NCI-H2081 treated with DMSO at 0.1 percent for 48 hours (cell line): ENCODE measurements at places on chromosomes 1 and 21.

DNA sequence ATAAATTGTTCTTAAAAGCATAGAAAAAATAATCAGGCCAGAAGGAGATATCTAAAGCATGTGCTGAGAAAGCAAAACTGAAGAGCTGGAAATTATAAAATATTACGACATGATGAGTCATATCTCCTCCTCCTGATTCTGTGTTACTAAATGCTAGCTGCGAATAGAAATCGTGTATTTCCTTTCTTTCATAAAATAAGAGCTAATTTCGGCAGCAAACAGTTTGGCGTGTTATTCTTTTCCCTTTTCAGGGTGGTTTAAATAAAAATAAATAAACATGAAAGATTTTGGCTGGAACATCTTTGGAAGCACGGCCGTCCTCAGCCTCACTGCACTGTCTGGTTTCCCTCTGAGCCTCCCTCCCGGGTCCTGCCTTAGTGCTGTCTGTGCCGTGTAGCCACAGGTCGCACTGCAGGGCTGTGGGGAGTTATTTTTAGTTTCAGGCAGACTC, 56.0 kb downstream of the ADARB1 start:
- DNase-seq, result no peak

GRCh38 chr1:9869831-9870251, 40.2 kb downstream of the CTNNBIP1 start:
- DNase-seq, result no peak

DNA sequence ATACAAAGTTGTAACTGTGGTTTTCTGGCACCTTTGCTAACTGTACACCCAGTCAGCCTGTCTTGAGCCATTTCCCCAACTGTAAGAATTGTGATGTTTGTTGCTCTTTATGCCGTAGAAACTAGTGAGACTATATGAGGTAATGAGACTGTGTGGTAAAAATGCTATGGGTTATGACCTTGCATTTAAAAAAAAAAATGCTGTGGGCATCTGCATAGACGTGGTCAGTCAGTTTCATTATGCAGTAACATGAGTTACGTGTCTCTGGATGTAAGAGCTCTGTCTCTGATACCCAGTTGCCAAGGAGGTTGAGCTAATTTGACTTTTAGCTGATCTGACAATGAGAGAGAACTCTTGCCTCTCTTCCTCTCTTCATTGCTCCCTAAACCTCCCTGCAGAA, 80.6 kb upstream of the LAMC2 start:
- no peak for DNase-seq

DNA sequence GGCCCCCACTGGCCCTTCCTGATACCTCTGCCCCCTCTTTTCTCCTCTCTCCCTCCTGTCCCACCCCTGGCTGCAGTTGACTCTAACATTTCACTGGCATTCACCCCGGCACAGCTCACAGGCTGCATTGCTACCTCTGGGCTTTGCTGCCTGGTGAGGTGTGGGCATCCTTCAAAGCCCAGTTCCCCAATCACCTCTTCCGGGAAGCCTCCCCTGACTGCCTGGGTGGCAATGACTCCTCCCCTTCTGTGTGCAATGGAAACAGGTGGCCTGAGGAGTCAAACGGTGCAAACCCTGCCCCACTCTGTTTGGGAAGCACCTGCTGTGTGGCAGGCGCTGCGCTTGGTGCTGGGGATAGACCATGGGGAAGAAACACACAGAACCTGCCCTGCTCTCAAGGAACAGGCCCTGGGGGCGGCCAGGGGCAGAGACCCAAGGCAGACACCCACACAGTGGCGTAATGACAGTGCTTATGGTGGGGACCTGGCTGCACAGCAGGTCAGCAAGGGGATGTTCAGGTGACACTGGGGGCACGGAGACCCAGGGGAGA, 39.3 kb upstream of the POFUT2 start:
- DNase-seq, result no peak

- no peak for DNase-seq
These were observed 262.0 kb downstream of the TNR start for GRCh38 chr1:175481126-175482070.

DNA sequence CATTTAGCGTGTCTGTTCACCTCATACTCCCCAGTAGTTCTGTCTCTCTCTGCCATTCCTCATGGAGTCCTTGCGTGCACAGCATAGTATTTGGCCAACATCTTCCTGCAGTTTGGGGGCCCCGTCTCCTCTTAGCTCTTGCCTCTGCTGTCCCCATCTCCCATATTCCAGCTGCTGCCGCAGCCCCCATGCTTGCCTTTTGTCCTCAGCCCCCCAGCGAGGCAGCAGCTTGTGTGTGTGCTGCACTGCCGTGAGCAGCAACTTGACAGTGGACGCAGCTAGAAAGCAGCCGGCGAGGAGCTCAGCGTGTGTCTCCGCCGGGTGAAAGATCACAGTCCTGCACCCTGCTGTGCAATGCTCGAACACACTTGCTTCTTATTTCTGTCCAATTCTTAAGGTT, 164.2 kb upstream of the COL6A1 start:
- DNase-seq, result no peak

- DNase-seq, result no peak
These were observed 59.5 kb downstream of the PALMD start for GRCh38 chr1:99705385-99705784.

DNA sequence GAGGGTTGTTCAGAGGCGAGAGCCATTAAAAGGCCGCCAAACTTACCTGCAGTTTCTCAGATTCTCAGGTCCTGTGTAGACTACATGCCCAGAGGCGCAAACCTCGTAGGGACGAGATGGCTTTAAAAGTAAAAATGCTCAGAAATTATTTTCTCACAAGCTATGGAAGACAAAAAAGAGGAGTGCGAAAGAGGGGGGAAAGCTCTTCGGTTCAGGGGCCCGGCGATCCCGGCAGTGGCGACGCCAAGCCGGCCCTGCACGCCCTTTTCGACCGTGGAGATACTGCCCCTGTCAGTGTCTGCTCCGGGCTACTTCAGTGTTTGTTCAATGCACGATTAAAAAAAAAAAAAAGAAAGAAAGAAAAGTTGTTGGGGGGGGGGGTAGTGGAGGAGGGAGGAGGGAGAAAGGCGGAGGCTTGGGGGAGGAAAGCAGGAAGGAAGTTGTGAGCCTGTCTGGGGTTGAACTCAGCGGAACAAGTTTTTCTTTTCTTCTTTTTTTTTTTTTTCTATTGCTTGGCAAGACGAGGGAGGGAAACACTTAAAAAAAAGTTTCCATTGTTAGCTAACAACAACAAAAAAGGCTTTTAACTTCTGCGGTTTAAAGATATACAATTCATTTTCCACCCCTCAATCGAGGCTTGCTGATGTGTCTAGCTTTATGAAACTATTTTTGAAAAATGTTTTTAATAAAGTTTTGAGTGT, at the start of gene ITPKB:
TSS of gene ITPKB (minus strand) at position 288 of the 701 bp plus-strand sequence. CDS start 1,824 bp downstream, outside the sequence.
- DNase-seq, result no peak

DNA sequence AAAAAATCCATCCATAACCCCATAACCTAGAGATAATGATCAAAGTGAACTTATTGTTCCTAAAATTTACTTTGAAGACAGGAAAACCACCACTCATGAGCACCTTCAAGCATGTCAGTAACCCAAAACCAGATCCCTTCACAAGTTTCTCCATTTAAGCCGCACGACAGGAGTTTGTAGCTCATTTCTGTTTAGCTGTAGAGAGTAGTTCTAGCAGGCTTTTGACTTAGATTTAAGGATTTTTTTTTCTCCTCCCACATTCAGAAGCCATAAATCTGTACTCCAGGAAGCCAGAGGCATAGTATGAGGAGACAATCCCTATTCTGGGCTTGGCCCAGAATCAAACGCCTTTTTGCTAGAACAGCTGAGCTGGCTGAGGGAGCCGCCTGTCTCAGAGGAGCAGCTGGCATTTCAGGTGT, 25.6 kb downstream of the TOMM20 start:
- DNase-seq, result no peak

- DNase-seq, result no peak
These were observed 54.3 kb downstream of the MAP3K21 start for GRCh38 chr1:233381806-233382205.

- no peak for DNase-seq
These were observed 9.6 kb upstream of the RSBN1 start for GRCh38 chr1:113821916-113822315.

DNA sequence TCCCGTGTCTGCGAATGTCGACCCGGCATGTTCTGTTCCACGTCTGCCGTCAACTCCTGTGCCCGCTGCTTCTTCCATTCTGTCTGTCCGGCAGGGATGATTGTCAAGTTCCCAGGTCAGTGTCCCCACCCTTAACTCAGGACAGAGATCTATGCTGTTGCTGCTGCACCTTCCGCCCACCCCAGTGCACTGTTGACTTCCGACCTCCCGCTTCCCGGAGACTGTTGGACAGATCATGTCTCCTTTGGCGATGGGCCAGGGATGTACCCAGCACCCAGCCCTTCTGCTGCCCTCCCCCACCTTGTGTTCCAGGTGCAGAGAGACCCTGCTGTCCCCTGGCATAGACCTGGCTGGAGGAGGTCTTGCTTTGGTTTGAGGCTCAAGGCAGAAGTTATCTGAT, 41.3 kb downstream of the TNFRSF8 start:
- DNase-seq, result no peak

- DNase-seq, result no peak
These were observed 1280.1 kb downstream of the KCNT2 start for GRCh38 chr1:195328102-195328501.

DNA sequence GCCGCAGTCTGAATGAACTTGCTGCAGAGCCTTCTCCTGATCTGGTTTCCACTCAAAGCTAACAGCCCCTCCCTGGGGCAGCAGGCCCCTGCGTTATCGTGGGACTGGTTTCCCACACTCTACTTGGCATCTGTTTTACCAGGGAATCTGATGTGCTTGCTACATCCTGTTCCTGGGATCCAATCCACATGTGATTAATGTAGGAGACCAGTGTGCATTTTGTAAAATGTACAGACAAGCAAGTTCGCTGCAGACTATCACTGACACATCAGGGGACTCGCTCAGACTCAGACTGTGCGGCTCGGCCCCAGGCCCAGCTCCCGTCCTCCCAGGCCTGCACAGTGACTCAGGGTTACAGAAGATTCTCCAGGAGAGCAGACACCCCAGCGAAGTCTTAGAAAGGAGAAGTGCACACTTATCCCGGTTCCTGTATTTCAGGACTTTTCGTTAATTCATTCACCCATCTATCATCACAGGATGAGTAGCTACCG, 340.1 kb downstream of the MATN1 start:
- no peak for DNase-seq

DNA sequence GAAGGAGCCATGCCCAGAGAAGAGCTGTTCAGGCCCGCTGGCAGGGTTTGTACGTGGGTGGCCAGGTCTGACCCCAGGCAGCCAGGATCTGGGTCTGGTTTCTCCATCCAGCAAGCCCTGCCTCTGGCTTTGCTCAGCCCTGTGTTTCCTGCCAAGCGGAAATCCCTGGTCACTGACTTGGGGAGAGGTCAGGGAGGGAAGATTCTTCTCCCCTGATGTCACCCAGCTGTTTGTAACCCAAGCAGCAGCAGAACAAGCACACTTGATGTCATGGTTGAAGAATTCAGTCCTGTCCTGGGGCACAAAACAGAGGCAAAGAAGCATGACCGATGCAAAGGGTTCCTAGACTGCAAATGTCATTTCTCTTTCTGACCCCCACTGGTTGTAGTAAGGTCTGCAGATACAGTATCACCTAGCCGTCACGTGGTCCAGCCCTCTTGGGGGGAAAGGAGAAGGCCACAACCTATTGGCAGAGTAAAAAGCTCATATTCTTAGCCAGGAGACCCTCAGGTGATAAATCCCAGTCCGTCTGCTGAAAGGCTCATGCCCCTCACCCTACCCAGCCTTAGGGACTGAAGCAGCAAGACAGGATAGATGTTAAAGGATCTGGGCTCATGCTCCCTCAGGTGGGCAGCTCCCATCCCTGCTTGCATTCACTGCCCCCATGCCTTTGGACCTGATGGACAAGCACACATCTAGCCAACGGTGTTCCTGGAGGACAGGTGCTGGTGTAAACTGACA, 120.9 kb downstream of the SYT2 start:
- DNase-seq, result no peak

- no peak for DNase-seq
These were observed 722.3 kb downstream of the PLA2G4A start for GRCh38 chr1:187551061-187551460.

DNA sequence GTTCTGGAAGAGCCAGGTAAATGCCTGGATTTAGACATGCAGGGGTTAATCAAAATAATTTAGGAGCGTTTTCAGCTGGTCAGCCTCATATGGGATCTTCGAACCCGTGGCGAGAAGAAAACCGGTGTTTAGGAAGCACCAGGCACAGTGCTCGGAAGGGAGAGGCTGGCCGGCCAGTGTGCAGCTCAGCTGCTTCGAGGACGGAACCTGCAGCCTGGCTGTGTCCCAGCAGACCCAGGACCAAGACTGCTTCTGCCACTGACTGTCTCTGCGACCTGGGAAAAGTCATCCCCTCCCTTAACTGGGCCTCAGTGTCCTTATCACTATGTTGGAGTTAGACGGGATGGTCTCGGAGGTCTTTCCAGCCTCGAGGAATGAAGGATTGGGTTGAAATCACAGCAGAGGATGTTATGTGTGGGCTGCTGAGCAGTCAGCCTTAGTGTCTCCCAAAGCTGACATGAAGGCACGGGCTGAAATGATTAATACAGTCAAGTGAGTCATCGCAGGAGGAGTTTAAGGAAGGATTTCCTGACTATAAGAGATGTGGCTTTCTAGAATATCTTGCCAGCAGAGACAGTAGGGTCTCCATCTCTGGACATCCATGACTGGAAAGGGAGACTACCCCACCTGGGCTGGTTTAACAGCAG, 20.8 kb downstream of the PPFIA4 start:
- no peak for DNase-seq

GRCh38 chr21:15210235-15210678, 145.5 kb upstream of the NRIP1 start:
- DNase-seq, result no peak

GRCh38 chr1:221327954-221328353, 413.9 kb downstream of the DUSP10 start:
- DNase-seq, result peak; percentile 97

DNA sequence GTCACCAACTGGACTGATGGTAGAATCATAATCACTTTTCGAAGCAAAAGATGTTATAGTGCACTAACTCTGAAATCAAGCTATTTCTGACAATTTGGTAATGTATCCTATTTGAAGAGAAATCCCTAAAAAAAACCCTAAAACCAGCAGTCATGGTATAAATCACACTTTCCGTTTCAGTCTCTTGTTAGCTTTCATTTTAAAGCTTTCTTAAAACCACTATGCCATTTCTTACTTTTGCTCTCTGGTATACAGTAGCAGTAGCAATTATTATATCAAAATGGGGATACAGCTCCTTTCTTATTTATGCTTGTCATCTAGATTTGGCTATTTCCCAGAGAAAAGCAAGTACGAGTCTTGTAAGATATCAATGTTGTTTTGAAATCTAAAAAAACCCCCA, 323.3 kb downstream of the KCTD3 start:
- DNase-seq, result no peak
